ENCODE measurements at places on chromosomes 11 and 22. TPM values are rescaled to one million over a fixed set of nuclear protein-coding genes. Genes with fewer than 3 reads are reported as not detected.

DNA sequence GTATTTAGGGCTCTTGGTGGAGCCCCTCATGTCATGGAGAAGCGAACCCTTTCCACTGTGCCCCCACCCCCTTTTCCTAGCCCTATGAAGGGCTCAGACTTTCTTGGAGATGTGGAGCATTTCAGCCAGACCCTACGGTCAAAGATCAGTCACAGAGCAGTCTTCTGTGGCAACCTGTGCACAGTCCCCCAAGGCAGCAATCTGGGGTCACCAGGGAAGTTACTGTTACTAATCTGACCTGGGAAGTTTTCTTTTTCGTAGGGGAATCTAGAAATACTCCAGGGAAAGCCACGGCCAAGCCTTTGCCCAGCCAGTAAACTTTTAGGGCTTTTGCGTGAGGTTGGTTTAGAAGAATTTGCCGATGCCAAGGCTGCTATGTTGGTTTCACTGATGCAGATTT lies 50.6 kb downstream of the ZBTB16 start:
- DNase-seq: no peak

FLRT1 gene
- total RNA-seq: 0.35 TPM

GRCh38 chr22:39475337-39475736 lies 18.5 kb downstream of the MGAT3 start:
- DNase-seq: no peak

ZBTB3 gene
- total RNA-seq: 9.7 TPM

LGALS12 gene
- 1.2 TPM for total RNA-seq

GRCh38 chr11:33668468-33668825 lies 32.2 kb downstream of the C11orf91 start:
- DNase-seq: no peak

GRCh38 chr22:30948930-30949342 lies 19.6 kb downstream of the MORC2 start:
- no peak for DNase-seq
